ENCODE measurements at places on chromosomes 11 and 22. TPM values are rescaled to one million over a fixed set of nuclear protein-coding genes. Genes with fewer than 3 reads are reported as not detected.

The KCNK4 gene
- not detected for total RNA-seq

GRCh38 chr22:29388759-29389090 lies 355 bp upstream of the AP1B1 start:
- DNase-seq: no peak
- peak overlapping the region; percentile 93 for H3K4me3 ChIP-seq
- H3K27me3 ChIP-seq: no peaks in the 10 kb centered on the region
- no peaks in the 10 kb centered on the region for H3K36me3 ChIP-seq
- peak overlapping the region; percentile 90 for H3K27ac ChIP-seq

- no peaks in the 10 kb centered on the region for H3K27me3 ChIP-seq
- H3K4me1 ChIP-seq: peaks cover 3% of the 10 kb centered on the region
- peak; percentile 53 for DNase-seq
- H3K4me3 ChIP-seq: no peak overlapping the region
These were observed 10.4 kb upstream of the CELSR1 start for GRCh38 chr22:46547883-46548244.

GRCh38 chr11:11856638-11857037 lies 14.9 kb downstream of the USP47 start:
- H3K4me3 ChIP-seq: no peak overlapping the region
- no peak for DNase-seq
- no peaks in the 10 kb centered on the region for H3K36me3 ChIP-seq
- H3K4me1 ChIP-seq: peaks cover 81% of the 10 kb centered on the region

- no peak overlapping the region for H3K27ac ChIP-seq
- H3K4me3 ChIP-seq: no peak overlapping the region
- no peaks in the 10 kb centered on the region for H3K4me1 ChIP-seq
These were observed 462.1 kb downstream of the BUD13 start for GRCh38 chr11:116310698-116311097.

DNA sequence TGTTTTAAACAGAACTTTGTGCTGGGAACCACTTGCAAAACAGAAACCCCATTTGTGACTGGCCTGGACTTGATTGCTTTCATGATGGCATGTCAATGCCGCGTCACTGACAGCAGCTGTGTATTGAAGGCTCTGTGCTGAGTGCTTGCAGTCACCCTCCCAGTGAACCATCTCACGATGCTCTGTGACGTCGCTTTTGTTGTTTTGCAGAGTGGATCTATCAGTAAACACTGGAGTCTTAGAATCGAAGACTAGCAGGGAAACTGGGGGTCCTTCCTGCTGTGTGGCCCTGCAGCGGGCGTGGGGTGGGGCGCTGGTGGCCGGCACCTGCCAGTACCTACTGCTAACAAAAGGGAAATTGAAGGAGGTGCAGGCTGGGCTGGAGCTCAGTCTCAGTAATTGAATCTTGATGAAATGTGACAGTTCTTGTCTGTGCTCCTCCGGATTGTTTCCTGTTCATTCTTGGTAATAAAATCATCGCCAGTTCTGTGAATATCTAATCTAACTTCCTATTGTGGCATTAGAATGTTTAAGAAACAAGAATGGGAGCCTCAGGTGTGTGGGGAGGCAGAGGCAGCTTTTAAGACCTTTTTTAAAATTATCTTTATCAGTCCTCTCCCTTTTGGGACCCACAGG lies 50.5 kb upstream of the PARVG start:
- no peaks in the 10 kb centered on the region for H3K36me3 ChIP-seq
- no peak for DNase-seq
- H3K4me1 ChIP-seq: no peaks in the 10 kb centered on the region
- H3K4me3 ChIP-seq: no peak overlapping the region

- H3K36me3 ChIP-seq: no peaks in the 10 kb centered on the region
- no peak for DNase-seq
- H3K4me3 ChIP-seq: no peak overlapping the region
- H3K27me3 ChIP-seq: no peaks in the 10 kb centered on the region
- H3K4me1 ChIP-seq: peaks cover 37% of the 10 kb centered on the region
These were observed 20.3 kb upstream of the MICAL2 start for GRCh38 chr11:12090061-12090591.

The ABTB2 gene
- 30.7 TPM for total RNA-seq

DNA sequence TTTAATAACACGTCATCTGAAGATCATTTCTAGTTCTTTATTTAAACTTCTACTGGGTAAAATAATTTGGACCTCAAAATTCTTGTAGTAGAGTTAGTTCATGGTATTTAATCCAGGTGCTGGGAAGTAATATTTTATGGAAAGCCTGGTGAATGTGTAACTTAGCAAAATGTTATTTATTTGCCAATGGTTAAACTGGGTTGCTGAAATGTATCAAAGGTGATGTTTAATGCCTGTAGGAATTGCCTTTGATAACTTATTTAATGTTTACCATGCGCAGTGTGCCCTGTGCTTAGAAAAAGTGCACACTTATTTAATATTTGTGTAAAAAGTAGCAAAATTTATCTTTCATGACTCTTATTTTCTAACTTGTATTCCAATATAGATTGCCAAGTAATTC lies 11.2 kb downstream of the OR5M11 start:
- H3K27ac ChIP-seq: no peak overlapping the region
- no peaks in the 10 kb centered on the region for H3K4me1 ChIP-seq
- DNase-seq: no peak
- H3K27me3 ChIP-seq: no peaks in the 10 kb centered on the region
- no peak overlapping the region for H3K4me3 ChIP-seq

GRCh38 chr11:95923439-95923727 lies 524 bp downstream of the MTMR2 start:
- peaks cover 18% of the 10 kb centered on the region for H3K4me1 ChIP-seq
- H3K27me3 ChIP-seq: no peaks in the 10 kb centered on the region
- peak overlapping the region; percentile 92 for H3K27ac ChIP-seq
- no peaks in the 10 kb centered on the region for H3K36me3 ChIP-seq

The DAGLA gene
- total RNA-seq: 5.5 TPM

The RTN4R gene
- total RNA-seq: 0.29 TPM

DNA sequence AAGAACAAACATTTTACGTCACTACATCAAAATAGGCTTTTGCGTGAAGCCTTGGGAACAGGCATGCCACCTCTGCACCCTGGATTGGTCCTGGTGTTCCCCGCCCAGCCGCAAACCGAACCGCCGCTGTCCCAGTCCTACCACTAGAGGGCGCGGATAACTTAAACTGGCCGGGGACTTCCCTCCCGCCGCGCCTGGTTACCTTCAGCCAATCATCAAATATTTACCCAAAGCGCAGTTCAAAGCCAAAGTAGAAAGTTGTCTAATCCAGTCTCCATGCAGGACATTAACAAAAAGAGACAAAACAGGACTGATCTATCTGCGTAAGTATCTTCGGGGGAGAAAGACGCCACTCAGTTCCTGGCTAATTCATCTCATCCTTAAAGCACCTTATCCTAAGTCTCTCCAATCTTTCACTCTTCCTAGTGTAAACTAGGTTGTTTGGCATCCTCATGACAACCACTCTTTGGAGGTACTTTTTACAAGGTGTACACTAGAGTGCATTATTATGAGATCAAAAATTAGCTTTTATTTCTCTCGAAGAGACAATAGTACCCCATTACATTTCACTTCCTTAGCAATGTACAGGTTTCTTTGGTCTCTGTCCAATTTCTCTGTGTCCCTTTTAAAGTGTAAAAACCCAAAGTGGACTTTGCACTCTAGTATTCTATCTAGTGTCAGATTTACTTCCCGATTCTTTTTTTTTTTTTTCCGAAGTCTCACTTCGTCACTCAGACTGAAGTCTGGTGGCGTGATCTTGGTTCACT lies 3.9 kb upstream of the CRY2 start:
- H3K4me1 ChIP-seq: peaks cover 15% of the 10 kb centered on the region
- H3K27ac ChIP-seq: peak overlapping the region; percentile 30
- peak overlapping the region; percentile 19 for H3K4me3 ChIP-seq
- peak; percentile 86 for DNase-seq

The ZNF215 gene
- total RNA-seq: 0.36 TPM

DNA sequence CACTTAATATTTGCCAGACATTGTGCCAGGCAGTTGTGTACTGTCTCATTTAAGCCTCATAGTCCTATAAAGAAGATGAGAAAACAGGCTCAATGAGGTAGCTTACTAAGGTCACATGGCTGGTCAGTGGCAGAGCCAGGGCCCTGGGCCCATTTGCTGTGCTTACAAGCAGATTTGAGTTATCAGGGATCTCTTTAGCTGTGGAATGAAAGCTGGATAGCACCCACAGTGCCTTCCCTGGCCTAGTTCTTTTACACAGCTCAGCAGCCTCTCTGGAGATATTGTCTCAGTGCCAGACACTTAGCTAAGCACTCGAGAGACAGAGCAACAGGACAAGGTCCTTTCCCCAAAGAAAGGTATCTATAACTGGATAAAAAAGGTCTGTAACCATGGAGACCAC lies 6.1 kb downstream of the TMEM86A start:
- DNase-seq: no peak
- no peak overlapping the region for H3K27ac ChIP-seq
- peaks cover 21% of the 10 kb centered on the region for H3K27me3 ChIP-seq
- H3K36me3 ChIP-seq: no peaks in the 10 kb centered on the region
- no peak overlapping the region for H3K4me3 ChIP-seq
- H3K4me1 ChIP-seq: peaks cover 20% of the 10 kb centered on the region

DNA sequence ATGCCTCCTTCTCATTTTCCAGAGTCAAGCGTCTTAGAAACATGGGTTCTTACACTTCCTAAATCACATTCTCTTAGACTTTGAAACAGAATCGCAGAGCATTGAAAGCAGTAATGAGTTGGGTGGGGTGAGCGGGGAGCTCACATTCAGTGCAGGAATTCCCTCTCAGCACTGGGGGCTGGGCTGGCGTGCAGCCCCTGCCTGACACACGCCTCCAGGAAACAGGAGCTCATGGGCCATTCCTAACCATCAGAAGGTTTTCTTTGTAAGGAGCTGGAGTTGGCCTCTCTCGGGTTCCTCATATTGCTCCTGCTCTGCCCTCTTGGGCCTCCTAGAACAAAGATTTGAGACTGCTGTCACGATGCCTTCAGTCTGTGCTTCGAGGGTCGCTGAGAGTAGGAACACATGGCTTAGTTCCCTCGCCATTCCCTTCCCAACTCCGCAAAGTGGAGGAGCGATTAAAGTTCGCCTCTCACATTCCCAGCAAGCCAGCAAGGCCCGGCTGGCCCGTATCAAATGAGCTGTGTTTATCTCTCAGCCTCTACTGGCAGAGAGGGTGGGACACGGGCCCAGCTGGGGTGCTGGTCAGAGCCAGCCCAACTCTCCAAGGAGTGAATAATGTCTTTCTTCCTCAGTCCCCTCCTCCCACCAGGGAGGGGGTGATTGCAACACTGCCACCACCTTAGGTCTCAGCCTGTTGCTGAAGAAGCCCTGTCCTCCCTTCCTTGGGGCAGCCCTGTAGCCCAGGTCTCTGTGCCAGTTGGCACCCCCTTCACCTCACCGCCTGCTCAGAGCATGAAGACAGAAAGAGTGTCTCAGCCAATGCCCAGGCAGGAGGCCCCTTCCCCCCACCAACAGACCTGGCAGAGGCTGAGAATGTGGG lies 10.4 kb downstream of the CHRDL2 start:
- no peaks in the 10 kb centered on the region for H3K27me3 ChIP-seq
- H3K4me1 ChIP-seq: peaks cover 12% of the 10 kb centered on the region
- H3K36me3 ChIP-seq: no peaks in the 10 kb centered on the region
- H3K4me3 ChIP-seq: no peak overlapping the region
- no peak for DNase-seq

The SLC22A8 gene
- total RNA-seq: not detected

DNA sequence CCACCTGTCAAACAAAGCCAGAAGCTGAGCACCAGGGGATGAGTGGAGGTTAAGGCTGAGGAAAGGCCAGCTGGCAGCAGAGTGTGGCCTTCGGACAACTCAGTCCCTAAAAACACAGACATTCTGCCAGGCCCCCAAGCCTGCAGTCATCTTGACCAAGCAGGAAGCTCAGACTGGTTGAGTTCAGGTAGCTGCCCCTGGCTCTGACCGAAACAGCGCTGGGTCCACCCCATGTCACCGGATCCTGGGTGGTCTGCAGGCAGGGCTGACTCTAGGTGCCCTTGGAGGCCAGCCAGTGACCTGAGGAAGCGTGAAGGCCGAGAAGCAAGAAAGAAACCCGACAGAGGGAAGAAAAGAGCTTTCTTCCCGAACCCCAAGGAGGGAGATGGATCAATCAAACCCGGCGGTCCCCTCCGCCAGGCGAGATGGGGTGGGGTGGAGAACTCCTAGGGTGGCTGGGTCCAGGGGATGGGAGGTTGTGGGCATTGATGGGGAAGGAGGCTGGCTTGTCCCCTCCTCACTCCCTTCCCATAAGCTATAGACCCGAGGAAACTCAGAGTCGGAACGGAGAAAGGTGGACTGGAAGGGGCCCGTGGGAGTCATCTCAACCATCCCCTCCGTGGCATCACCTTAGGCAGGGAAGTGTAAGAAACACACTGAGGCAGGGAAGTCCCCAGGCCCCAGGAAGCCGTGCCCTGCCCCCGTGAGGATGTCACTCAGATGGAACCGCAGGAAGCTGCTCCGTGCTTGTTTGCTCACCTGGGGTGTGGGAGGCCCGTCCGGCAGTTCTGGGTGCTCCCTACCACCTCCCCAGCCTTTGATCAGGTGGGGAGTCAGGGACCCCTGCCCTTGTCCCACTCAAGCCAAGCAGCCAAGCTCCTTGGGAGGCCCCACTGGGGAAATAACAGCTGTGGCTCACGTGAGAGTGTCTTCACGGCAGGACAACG lies 11.7 kb downstream of the CXCR5 start:
- H3K27me3 ChIP-seq: no peaks in the 10 kb centered on the region
- H3K27ac ChIP-seq: no peak overlapping the region
- no peak overlapping the region for H3K4me3 ChIP-seq
- H3K4me1 ChIP-seq: peaks cover 4% of the 10 kb centered on the region
- no peak for DNase-seq

GRCh38 chr11:69530278-69531070 lies 49.0 kb downstream of the LINC01488 start:
- H3K27ac ChIP-seq: no peak overlapping the region
- no peaks in the 10 kb centered on the region for H3K4me1 ChIP-seq
- DNase-seq: no peak
- H3K27me3 ChIP-seq: peaks cover 3% of the 10 kb centered on the region
- no peaks in the 10 kb centered on the region for H3K36me3 ChIP-seq
- no peak overlapping the region for H3K4me3 ChIP-seq

GRCh38 chr11:71940561-71941219 lies 11.8 kb downstream of the RNF121 start:
- H3K27ac ChIP-seq: no peak overlapping the region
- no peak for DNase-seq
- H3K27me3 ChIP-seq: no peaks in the 10 kb centered on the region
- no peaks in the 10 kb centered on the region for H3K36me3 ChIP-seq
- H3K4me1 ChIP-seq: peaks cover 48% of the 10 kb centered on the region
- no peak overlapping the region for H3K4me3 ChIP-seq

GRCh38 chr11:19873730-19874129 lies 161.1 kb downstream of the NAV2 start:
- no peaks in the 10 kb centered on the region for H3K27me3 ChIP-seq
- DNase-seq: no peak
- H3K27ac ChIP-seq: no peak overlapping the region
- peaks cover 8% of the 10 kb centered on the region for H3K4me1 ChIP-seq
- no peaks in the 10 kb centered on the region for H3K36me3 ChIP-seq

DNA sequence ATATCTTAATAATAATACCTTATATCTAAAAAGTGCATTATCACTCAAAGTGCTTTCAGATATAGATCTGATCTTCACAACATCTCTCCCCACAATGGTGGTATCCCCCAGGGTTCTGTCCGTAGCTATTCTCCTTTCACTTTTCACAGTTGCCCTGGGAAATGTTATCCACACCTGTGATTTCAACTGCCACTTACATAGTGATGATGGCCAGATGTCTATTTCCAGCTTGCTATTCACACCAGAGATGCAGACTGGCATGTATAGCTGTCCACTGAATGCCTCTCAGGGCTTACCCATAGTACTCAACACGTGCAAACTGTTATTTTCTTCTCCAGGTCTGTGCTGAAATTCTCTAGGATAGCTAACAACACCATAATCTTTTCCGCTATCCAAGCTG lies 724.7 kb downstream of the DLG2 start:
- H3K36me3 ChIP-seq: no peaks in the 10 kb centered on the region
- no peak overlapping the region for H3K27ac ChIP-seq
- DNase-seq: no peak
- no peaks in the 10 kb centered on the region for H3K4me1 ChIP-seq
- H3K4me3 ChIP-seq: no peak overlapping the region
